ENCODE measurements at places on chromosomes 4 and X. TPM values are rescaled to one million over a fixed set of nuclear protein-coding genes. Genes with fewer than 3 reads are reported as not detected.
A peak's percentile ranks its signal among the peaks of the same experiment; 100 is the strongest.

GRCh38 chrX:44874420-44875184 is 1.6 kb downstream of the KDM6A start:
- no peaks in the 10 kb centered on the region for H3K36me3 ChIP-seq
- H3K4me1 ChIP-seq: peaks cover 14% of the 10 kb centered on the region
- no peaks in the 10 kb centered on the region for H3K27me3 ChIP-seq

GRCh38 chr4:140094438-140095420 is 59.3 kb downstream of the MAML3 start:
- no peaks in the 10 kb centered on the region for H3K4me1 ChIP-seq
- peak; percentile 42 for DNase-seq
- no peaks in the 10 kb centered on the region for H3K36me3 ChIP-seq
- no peaks in the 10 kb centered on the region for H3K27me3 ChIP-seq
- no peak overlapping the region for H3K4me3 ChIP-seq

The COX7B gene
- total RNA-seq: 517 TPM

The RTL9 gene
- total RNA-seq: not detected

GRCh38 chr4:4861390-4862018 is 2.0 kb downstream of the MSX1 start:
- peaks cover 94% of the 10 kb centered on the region for H3K27me3 ChIP-seq
- DNase-seq: no peak
- H3K4me3 ChIP-seq: no peak overlapping the region
- H3K27ac ChIP-seq: no peak overlapping the region
- peaks cover 7% of the 10 kb centered on the region for H3K4me1 ChIP-seq
- no peaks in the 10 kb centered on the region for H3K36me3 ChIP-seq

The GRPEL1 gene
- 45.9 TPM for total RNA-seq

- H3K4me3 ChIP-seq: no peak overlapping the region
- no peak overlapping the region for H3K27ac ChIP-seq
- H3K27me3 ChIP-seq: no peaks in the 10 kb centered on the region
- no peaks in the 10 kb centered on the region for H3K36me3 ChIP-seq
- DNase-seq: no peak
Measured at GRCh38 chr4:142596121-142596520, 250.0 kb downstream of the INPP4B start.

- no peak overlapping the region for H3K27ac ChIP-seq
- no peaks in the 10 kb centered on the region for H3K4me1 ChIP-seq
- no peaks in the 10 kb centered on the region for H3K36me3 ChIP-seq
Measured at GRCh38 chr4:53194727-53195126, 171.1 kb downstream of the SCFD2 start.

The UGT2B17 gene
- 639 TPM for total RNA-seq

DNA sequence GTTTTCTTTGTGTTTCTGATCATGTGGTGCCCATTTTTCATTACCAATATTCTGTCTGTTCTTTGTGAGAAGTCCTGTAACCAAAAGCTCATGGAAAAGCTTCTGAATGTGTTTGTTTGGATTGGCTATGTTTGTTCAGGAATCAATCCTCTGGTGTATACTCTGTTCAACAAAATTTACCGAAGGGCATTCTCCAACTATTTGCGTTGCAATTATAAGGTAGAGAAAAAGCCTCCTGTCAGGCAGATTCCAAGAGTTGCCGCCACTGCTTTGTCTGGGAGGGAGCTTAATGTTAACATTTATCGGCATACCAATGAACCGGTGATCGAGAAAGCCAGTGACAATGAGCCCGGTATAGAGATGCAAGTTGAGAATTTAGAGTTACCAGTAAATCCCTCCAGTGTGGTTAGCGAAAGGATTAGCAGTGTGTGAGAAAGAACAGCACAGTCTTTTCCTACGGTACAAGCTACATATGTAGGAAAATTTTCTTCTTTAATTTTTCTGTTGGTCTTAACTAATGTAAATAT is 110.4 kb downstream of the IL13RA2 start:
- peaks cover 5% of the 10 kb centered on the region for H3K27me3 ChIP-seq
- H3K4me3 ChIP-seq: no peak overlapping the region
- no peak overlapping the region for H3K27ac ChIP-seq

The H2AZ1 gene
- total RNA-seq: 564 TPM

The POLR2B gene
- 79.3 TPM for total RNA-seq

The TCEAL2 gene
- total RNA-seq: 0.25 TPM

- no peaks in the 10 kb centered on the region for H3K4me1 ChIP-seq
- H3K4me3 ChIP-seq: no peak within 1 kb of the TSS
- H3K27ac ChIP-seq: no peak within 1 kb of the TSS
- H3K36me3 ChIP-seq: no peaks in the 10 kb centered on the region
- DNase-seq: no peak
Measured at GRCh38 chr4:113049421-113050370, at the start of gene ANK2. Gene ANK2, plus strand, starts transcription at chr4:113049653. Its CDS starts 76 bp downstream, at chr4:113049729.

DNA sequence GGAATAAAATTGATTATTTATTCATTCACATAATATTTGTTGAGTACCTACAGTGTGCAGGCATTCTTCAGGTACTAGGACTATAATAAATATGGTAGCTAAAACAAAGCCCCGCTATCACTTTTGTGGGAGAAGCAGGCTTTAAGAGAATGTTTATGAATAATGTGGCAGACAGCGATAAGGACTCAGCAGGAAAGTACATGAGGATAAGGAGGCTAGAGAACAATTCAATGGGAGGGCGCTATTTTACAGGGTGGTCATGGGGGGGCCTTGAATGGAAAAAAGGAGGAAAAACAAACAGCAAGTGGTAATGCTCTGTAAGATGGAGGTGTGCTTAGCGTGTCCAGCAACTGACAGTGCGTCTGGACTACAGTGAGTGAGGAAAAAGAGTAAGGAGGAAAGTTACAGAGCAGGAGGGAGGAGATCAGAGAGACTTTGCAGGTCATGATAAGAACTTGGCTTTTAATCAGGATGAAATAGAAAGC is 264.2 kb upstream of the ETNPPL start:
- no peaks in the 10 kb centered on the region for H3K4me1 ChIP-seq
- no peak for DNase-seq
- H3K27me3 ChIP-seq: no peaks in the 10 kb centered on the region
- H3K36me3 ChIP-seq: no peaks in the 10 kb centered on the region
- no peak overlapping the region for H3K27ac ChIP-seq

The ADGRL3 gene
- total RNA-seq: 4.4 TPM

- no peaks in the 10 kb centered on the region for H3K27me3 ChIP-seq
- no peaks in the 10 kb centered on the region for H3K4me1 ChIP-seq
- no peak overlapping the region for H3K27ac ChIP-seq
- H3K36me3 ChIP-seq: no peaks in the 10 kb centered on the region
Measured at GRCh38 chr4:52833941-52834525, 28.1 kb upstream of the RASL11B start.

GRCh38 chrX:7714351-7714750 is 128.6 kb upstream of the VCX start:
- no peak for DNase-seq
- no peak overlapping the region for H3K4me3 ChIP-seq
- H3K27ac ChIP-seq: no peak overlapping the region
- no peaks in the 10 kb centered on the region for H3K27me3 ChIP-seq
- no peaks in the 10 kb centered on the region for H3K36me3 ChIP-seq

The ARHGAP6 gene
- 5.0 TPM for total RNA-seq

GRCh38 chrX:72271091-72271788 is 5.8 kb downstream of the RPS4X start:
- no peaks in the 10 kb centered on the region for H3K4me1 ChIP-seq
- no peak overlapping the region for H3K4me3 ChIP-seq
- no peak for DNase-seq
- H3K36me3 ChIP-seq: peaks cover 4% of the 10 kb centered on the region

DNA sequence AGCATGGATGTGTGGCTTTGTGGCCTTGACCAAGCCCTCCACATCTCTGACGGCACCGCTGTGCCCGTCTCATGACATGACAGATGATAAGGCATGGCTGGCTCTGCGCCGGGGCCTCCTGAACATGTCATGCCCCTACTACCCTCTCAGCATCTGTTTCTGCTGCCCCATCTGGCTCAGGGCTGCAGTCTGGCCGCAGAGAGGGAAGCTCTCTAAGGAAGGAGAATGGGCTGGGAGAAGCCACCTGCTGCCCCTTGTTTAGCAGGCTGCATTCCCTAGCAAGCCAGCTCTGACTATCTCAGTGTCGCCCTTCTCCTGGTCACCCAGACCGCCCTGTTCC is 7.2 kb downstream of the ZNF185 start:
- no peaks in the 10 kb centered on the region for H3K36me3 ChIP-seq
- DNase-seq: no peak
- no peaks in the 10 kb centered on the region for H3K27me3 ChIP-seq

GRCh38 chrX:39582976-39583375 is 514.8 kb downstream of the BCOR start:
- no peaks in the 10 kb centered on the region for H3K36me3 ChIP-seq
- H3K27me3 ChIP-seq: no peaks in the 10 kb centered on the region
- no peak for DNase-seq

DNA sequence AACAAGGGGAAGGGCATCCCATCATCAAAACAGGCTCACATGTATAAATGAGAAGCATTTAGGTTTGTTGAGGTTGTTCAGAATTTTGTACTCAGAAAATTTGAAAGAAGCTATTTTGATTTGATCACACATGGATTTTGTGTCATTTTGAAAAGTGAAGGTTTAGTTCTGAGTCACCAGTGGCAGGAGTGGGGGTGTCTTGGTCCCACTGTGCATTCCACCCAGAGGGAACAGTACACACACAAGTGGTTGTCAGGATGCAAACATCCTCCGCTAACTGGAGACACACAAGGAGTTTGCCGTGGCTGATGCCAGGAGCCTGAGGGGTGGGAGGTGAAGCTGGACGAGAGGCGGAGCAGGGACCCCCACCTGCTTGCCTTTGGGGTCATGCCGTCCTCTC is 198.2 kb upstream of the PSAPL1 start:
- no peak overlapping the region for H3K4me3 ChIP-seq
- no peak overlapping the region for H3K27ac ChIP-seq
- DNase-seq: no peak
- no peaks in the 10 kb centered on the region for H3K27me3 ChIP-seq
- H3K4me1 ChIP-seq: no peaks in the 10 kb centered on the region

DNA sequence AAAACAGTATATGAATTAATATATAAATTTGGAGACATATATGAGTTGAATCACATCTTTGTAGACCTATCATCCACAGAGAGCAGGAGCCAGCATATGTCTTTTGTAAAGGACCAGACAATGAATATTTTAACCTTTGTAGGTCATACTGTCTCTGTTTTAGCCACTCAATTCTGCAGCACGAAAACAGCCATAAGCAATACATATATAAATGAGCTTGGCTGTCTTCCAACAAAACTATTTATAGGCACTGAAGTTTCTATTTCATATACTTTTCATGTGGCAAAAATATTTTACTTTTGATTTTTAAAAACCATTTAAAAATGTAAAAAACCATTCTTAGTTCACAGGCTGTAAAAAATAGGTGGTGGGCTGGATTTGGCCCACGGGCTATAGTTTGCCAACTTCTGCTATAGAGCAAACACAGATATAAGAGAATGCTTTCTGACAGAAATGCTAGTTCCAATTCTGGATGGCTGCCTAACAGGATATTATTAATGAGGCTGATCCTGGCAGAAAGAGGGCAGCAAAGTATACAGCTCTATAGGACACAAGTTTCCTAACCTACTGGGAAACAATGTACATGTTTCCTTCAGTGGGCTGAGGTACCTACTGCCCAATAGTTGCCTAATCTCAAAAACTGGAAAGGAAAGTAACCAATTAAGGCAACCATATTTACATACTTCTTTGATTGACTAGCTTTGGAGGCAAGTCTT is 58.1 kb upstream of the UCP1 start:
- H3K4me3 ChIP-seq: no peak overlapping the region
- no peaks in the 10 kb centered on the region for H3K4me1 ChIP-seq
- no peak for DNase-seq
- no peaks in the 10 kb centered on the region for H3K27me3 ChIP-seq
- no peaks in the 10 kb centered on the region for H3K36me3 ChIP-seq

DNA sequence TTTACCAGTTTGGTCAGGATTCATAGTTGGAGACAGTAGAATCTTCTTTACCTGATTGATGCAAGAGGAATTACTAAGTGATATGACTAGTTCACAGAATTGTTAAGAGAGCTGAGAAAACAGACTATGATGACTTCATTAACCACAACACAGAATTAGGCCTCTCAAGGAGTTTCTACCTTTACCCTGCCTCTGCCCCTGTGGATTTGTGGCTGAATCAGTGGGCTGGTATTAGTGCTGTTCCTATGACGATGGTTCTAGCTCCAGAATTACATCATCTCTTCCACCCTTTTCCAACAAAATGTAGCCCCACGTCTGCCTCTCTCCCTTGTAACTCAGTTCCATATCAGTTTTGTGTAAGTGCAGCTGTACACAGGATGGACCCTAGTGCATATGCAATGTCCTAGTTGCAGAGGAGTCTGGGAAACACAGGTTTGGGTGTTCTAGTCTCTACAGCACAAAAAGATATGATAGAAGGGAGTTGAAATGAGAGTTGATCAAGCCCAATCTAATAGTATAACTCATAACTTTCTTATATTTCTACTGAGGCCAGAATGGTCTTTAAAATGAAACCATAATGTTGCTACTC is 99.3 kb downstream of the ANXA5 start:
- no peak overlapping the region for H3K4me3 ChIP-seq
- no peaks in the 10 kb centered on the region for H3K27me3 ChIP-seq
- DNase-seq: no peak
- H3K4me1 ChIP-seq: no peaks in the 10 kb centered on the region

- no peak for DNase-seq
- no peak overlapping the region for H3K27ac ChIP-seq
- no peaks in the 10 kb centered on the region for H3K36me3 ChIP-seq
- no peaks in the 10 kb centered on the region for H3K27me3 ChIP-seq
- no peaks in the 10 kb centered on the region for H3K4me1 ChIP-seq
Measured at GRCh38 chr4:137370206-137370633, 162.1 kb downstream of the PCDH18 start.

GRCh38 chr4:174156239-174156826 is 127.1 kb downstream of the FBXO8 start:
- no peaks in the 10 kb centered on the region for H3K27me3 ChIP-seq
- H3K4me3 ChIP-seq: no peak overlapping the region
- H3K27ac ChIP-seq: no peak overlapping the region
- no peaks in the 10 kb centered on the region for H3K4me1 ChIP-seq
- DNase-seq: no peak
- no peaks in the 10 kb centered on the region for H3K36me3 ChIP-seq

- DNase-seq: no peak
- no peaks in the 10 kb centered on the region for H3K36me3 ChIP-seq
- H3K27me3 ChIP-seq: no peaks in the 10 kb centered on the region
- H3K4me3 ChIP-seq: no peak overlapping the region
- H3K4me1 ChIP-seq: no peaks in the 10 kb centered on the region
- no peak overlapping the region for H3K27ac ChIP-seq
Measured at GRCh38 chr4:153413842-153414241, 52.3 kb upstream of the TMEM131L start.

The DDX53 gene
- not detected for total RNA-seq

DNA sequence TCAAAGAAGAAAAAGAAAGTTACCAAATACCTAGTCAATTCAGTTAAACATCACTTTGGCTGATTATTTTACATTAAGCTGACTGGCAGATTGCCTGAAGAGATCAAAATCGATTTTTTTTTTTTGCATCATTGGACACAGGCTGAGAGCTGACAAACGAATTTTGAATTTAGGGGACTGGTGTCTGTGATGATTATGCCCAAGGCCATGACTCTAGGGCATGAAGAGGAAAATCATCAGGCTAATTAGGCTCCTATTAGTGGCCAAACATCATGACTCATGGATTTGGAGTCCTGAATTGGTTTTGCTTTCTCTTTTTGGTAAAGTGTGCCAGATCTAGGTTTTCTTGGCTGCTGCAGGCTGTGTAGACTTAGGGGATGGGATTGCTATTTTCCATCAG is 829.3 kb upstream of the LCORL start:
- H3K4me1 ChIP-seq: no peaks in the 10 kb centered on the region
- H3K4me3 ChIP-seq: no peak overlapping the region
- no peaks in the 10 kb centered on the region for H3K36me3 ChIP-seq
- no peak for DNase-seq

The BEX1 gene
- total RNA-seq: 0.77 TPM

GRCh38 chrX:16836371-16836770 is 33.8 kb downstream of the RBBP7 start:
- no peaks in the 10 kb centered on the region for H3K36me3 ChIP-seq
- no peak overlapping the region for H3K27ac ChIP-seq
- no peak overlapping the region for H3K4me3 ChIP-seq
- no peaks in the 10 kb centered on the region for H3K27me3 ChIP-seq

The IQCM gene
- 3.4 TPM for total RNA-seq

Data from colonic mucosa (tissue), 4 donors.